ENCODE measurements at places on chromosomes 13 and 19.

DNA sequence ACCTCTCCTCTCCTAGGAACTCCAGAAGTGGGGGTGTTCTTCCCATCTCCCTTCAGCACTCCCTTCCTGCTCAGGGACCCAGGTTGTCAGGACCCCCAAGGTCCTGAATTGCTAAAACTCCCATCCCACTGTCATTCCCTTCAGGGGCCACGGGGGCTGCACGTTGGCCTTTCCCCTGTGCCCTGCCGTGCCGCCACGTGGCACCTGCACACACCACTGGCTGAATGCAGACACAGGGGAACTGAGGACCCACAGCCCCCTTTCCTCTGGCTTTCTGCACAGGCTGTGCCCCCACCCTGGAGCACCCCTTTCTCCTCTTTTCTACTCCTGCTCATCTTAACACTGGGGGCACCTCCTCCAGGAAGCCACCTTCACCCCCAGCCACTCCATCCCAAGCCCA, 9.0 kb downstream of the SHANK1 start:
- no peak for DNase-seq

DNA sequence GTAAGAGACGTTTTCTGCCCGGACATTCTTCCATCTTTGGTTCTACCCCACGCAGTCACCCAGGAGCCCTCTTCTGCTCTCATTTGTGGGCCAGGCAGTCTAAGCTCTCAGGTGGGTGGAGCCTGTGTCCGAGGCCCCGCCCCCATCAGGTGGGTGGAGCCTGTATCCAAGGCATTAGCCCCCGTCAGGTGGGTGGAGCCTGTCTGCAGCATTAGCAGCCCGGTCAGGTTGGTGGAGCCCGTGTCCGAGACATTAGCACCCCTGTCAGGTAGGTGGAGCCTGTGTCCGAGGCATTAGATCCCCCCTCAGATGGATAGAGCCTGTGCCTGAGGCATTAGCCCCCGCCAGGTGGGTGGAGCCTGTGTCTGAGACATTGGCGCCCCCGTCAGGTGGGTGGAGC, 45.5 kb upstream of the C13orf46 start:
- peak; percentile 43 for DNase-seq

- no peak for DNase-seq
Observed at GRCh38 chr13:55394470-55394869, 1746.2 kb upstream of the PRR20A start.

- no peak for DNase-seq
Observed at GRCh38 chr19:47065242-47065641, 16.8 kb upstream of the TMEM160 start.

- no peak for DNase-seq
Observed at GRCh38 chr13:60210510-60211330, 47.0 kb upstream of the DIAPH3 start.

DNA sequence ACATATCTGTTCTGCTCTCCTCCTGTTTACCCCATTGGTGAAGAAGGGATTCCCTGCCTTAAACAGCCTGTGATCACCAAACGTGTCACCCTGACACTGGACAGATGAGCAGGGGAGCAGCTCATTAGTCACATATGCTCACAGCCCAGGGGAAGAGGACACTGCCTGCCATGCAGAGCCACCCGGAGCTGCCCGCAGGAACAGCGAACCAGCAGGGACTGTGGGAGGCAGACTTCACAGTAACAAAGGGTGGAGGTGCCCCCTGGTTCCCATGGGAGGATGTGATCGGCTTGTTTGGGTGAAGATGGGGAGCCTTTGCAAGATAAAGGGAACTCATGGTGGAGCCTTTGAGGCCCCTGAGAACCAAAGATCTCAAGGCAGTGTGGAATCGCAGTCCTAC, 88.6 kb upstream of the FARP1 start:
- no peak for DNase-seq

GRCh38 chr19:2099937-2100718, 3.4 kb downstream of the IZUMO4 start:
- DNase-seq: no peak

DNA sequence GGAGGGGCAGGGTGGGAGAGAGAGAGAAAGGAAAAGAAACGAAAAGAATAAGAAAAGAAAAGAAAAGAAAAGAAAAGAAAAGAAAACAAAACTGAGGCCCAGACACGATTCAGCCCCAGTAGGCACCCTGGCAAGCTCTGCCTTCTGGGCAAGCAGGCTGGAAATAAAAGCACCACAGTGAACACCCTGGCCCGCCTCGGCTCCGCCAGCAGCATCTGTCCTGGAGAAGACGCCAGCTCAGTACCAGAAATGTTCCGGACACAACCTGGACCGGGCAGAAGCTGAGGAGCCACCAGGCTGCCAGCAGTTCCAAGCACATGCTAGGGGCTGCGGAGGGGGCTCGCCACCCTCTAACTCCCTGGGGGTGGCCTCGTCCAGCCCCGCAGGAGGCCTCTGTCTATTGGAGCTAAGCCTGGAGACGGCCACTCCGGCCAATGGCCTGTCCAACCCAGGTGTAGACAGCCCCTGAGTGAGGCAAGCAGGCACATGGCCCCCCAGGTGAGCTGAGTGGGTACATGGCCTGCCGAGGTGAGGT, 11.4 kb upstream of the CPAMD8 start:
- DNase-seq: no peak
